T-helper 9 cell (primary cell): ENCODE measurements at places on chromosomes 2 and 18.

DNA sequence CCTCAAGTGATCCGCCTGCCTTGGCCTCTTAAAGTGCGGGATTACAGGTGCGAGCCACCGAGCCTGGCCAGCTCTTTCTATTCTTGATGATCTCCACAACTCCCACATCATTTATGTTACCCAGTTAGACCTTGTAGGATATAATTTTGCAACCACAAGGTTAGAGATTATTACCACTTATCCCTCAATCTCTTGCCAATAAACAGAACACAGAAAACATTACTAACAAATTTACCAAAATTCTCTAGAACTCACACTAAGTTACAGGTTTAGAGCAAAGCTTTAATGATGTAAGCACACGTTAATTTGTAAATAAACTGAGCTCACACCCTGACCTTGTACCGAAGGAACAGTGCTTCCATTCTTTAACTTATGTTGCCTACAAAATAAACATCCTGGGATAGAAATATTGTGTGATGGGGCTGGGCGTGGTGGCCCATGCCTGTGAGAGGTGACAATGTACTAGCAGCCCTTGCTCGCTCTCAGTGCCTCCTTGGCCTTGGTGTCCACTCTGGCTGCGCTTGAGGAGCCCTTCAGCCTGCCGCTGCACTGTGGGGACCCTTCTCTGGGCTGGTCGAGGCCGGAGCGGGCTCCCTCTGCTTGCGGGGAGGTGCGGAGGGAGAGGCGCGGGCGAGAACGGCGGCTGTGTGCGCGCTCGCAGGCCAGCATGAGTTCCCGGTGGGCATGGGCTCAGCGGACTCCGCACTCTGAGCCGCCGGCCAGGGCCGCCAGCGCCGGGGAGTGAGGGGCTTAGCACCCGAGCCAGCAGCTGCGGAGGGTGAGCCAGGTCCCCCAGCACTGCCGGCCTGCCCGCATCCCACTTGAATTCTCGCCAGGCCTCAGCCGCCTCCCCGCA is 42.1 kb upstream of the ITSN2 start:
- no peak for DNase-seq

- no peak for DNase-seq
Measured at GRCh38 chr2:162126527-162126926, 25.5 kb downstream of the GCG start.

DNA sequence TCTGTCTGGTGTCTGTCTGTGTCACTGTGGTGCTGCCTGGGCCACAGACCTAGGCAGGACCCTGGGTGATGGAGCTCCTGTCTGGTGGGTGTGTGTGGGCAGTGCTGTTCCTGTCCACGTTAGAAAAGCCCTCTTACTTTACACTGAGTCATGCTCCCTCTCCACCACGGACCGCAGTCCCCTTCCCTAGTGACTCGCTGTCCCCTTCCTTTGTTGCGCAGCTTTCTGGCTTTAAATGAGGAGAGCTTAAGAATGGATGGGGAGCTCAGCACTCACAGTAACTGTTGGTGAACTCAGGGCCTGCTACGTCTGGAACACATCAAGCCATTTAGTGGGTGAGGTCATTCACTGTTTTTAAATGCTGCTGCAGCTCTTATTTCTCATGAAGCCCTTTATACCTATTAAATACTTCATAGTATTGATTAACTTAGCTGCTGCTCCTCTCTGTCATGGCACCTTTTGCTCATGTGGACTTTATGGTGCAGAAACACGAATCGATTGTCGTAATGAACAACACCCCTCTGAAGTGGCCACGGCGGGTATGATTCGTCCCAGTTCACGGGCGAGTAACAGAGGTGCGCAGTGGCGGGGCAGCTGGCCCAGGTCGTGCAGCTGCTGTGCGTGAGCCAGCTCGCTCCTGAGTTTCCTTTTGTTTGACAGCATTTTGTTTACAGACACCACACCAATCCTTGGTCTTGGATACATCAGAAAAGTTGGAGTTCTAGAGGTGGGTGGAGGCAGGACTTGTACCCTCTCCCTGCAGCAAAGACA is 100.4 kb downstream of the LDLRAD4 start:
- DNase-seq: no peak

DNA sequence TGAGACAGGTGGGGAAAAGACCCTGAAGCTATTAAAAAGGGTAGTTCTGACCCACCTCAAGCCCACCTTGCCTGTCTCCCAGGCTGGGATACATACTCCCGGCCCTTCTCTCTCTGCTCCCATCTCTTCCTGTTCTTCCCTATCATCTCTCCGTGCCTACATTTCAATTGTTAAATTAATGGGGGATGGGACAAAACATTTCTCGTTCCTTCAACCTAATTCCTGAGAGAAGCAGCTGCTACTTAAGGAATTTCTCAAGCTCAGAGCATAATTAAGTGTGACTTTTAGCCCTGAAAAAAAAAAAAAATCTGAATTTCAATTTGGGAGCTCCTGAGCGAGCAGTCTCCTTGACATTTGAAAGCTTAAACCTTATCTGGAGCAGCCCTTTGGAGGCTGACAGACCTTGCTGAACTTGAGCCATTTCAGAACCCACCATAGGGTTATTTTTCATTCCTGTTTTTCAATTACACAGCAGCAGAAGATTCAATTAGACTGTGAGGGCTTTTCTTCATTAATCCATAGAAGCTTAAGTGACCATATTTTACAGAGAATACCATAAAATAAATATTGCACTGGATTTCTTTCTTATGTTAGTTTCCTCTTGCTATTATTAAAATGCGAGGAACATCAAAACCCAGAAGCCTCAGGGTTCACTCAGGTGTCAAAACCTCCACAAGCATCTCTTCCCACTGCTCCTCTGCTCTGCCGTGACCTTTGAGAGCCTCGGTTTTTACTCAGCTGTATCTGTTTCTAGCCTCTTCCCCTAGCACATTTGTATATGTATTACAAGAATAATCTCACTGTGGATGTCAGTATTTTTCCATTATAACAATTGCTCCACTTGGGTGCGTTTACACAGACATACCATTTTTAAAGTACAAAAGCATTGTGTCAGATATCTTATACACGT is 125.7 kb downstream of the B3GNT2 start:
- no peak for DNase-seq

DNA sequence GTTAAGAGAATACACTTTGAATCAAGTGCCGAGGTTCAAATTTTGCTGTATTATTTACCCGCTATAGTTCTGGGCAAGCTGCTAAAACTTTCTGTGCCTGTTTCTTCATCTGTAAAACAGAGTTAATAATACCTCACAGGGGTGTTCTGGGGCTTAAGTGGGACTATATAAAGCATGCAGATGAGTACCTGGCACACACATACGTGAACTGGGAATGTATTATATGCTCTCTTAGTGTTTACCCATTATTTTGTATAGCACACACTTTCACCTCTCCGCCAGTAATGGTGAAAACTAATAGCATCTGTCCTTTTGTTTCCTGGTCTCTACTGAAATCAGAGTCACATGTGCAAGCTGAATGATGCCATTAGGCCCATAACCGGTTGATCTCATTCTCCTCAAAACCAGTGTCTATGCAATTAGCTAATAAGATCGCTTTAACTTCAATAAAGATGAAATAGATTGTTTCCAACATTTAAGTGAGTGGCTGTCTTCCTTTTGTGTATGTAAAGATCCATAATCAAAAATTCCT is 3.8 kb upstream of the CDKL4 start:
- no peak for DNase-seq

DNA sequence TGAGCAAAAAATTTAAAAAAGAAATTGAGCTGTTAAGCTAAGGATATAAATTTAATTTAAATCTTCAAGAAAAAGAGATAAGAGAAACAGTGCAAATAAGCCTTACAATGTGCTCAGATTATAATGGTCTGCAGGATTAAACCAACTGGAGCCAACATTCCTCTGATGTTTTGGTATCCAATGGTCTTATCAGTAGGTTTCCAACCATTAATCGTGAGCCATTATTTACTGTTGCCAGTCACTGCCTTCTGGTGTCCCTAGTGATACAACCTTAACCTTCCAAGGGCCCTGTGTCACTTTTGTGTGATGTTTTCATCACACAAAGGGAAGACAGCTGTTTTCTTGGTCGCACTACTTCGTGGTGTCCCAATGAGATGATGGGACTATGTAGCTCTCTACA is 134.5 kb upstream of the CTAGE1 start:
- no peak for DNase-seq

DNA sequence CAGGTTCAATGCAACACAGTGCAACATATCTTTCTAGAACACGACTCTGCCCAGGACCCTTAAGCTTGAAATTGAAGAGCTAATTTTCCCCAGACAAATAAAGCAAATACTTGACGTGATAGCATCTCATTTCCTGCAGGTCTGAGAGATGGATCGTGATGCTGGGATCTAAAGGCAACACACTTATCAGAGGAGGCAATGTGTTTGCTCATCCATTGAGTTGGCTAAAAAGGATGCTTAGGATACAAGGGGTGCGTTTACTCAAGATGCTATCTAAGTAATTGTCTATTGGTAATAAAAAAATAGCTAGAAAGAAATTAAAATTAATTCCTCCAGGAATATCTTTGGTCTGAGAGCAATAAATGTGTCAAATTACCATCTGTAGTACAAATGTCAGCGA is 129.0 kb downstream of the SOCS6 start:
- DNase-seq: no peak

GRCh38 chr2:82023710-82024109 is 1719.2 kb upstream of the LRRTM1 start:
- DNase-seq: no peak

DNA sequence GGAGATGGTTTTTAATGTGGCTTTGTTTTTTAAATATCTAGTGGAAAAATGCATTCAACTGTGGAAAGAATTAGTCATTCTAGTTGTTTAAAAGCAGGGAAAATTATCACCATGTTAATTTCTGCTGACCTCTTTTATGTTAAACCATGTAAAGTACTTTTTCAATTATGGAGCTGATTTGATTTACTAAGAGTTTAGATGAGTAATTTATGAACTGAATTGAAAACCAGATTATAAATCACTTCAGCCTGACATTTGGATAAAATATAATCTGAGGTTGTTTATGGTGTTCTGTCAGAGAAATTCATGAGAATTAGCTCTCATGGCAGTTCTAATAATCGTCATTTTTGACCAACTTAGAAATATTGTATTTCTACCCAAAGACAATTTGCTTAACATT is 11.6 kb downstream of the ITGA4 start:
- DNase-seq: no peak

GRCh38 chr2:171399292-171399691 is 34.5 kb downstream of the METTL8 start:
- DNase-seq: no peak

DNA sequence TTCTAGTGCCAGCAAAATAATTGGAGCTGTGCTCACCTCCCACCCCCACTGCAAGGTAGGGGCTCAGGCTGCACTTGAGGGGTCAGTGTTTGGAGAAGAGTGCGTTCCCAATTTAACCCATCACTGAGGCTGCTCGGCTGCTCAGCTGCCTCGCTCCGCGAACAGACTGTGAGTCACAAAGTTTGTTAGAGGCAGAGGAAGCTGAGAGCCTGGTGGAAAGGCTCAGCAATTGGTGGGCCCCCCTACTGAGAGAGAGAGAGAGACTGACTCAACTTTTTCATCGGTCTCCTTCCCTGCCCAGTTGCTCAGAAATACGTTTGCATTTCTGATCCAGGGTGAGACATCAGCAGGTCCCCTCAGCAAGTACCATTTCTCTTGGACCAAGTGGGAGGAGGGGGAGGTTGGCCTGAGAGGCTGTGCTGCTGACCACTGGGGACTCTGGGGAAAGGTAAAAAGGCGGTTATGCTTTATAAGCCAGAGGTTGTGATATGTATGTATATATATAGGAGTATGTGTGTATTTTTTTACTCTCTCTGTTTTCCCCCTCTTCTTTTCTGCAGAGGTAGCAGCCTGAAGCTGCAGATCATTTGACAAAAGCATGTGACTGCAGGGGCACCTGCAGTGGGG is 1.5 kb downstream of the EFR3B start:
- DNase-seq: peak; percentile 6

- DNase-seq: no peak
Measured at GRCh38 chr2:99403524-99403923, 66.3 kb downstream of the EIF5B start.

GRCh38 chr2:74747411-74748080 is 86.4 kb upstream of the HK2 start:
- no peak for DNase-seq

DNA sequence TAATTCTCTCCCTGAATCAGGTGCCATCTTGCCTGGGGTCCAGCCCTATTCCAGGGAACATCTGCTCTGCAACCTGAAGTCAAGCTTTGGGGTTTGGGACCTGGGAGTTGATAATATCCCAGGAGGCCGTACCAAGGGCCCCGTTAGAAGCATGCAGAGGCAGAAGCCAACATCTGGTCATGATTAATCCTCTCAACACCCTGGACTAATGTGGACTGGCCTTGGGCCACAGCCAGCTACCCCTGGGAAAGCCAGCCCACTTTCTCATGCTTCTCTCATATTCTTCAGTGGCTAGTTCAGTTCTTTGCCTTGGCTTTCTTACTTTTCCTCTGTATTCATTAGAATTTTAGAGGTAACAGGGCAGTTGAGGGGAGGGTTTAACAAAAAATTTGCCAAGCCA is 515.6 kb upstream of the NRP2 start:
- no peak for DNase-seq

- no peak for DNase-seq
Measured at GRCh38 chr2:84851876-84852275, 29.0 kb downstream of the TRABD2A start.

- DNase-seq: no peak
Measured at GRCh38 chr2:237254911-237255578, 158.9 kb downstream of the COL6A3 start.

- no peak for DNase-seq
Measured at GRCh38 chr2:233353101-233353768, 1.1 kb upstream of the DGKD start.

DNA sequence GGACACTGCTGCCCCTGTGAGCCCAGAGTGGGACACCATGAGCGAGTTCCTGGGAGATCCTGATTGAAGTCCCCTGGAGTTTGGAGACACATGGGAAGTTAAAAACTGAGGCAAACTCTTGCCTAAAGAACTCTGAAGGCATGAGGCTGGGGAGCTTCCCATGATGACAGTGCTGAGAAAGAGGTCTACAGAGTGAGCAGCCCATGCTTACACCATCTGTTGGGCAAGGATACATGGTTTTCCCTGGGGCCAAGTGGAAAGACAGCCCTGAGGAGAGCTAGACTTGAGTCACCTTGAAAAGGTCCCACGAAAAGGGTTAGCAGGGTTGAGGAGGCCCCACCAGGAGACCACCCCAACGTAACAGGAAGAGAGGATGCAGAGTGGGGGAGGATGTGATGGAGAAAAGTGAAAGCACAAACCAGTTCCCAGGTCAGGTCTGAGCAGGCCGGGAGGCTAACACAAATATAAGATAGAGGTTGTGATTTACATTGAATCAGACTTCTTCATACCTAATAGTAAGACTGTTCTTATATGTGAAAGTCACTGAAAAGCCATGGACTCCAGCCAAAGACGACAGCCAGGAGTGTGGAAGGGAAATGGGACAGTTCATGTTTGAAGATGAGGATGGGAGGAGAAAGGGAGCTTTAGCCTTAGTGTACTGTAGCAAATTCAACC is 13.5 kb upstream of the FEZ2 start:
- no peak for DNase-seq

- DNase-seq: no peak
Measured at GRCh38 chr2:41728788-41729338, 319.0 kb upstream of the PKDCC start.

DNA sequence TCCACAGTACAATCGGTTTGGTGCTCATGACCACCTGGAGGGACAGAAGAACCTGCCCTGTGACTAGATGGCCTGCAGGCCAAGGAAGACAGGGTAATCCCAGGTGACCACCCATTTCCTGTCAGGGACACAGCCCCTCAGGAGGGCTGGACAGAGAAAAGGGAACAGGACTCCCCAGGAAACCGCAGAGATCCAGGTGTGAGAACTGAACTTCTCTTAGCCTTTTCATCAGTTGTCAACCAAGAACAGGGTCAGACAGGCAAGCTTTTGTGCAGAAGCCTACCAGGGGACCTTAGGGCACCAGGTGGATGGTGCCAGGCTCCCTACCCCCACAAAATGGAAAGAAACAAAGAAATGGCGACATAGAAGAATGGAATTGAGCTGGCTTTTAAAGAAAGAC is 132.3 kb downstream of the HDAC4 start:
- DNase-seq: no peak
